ENCODE measurements at places on chromosomes 1 and 21. TPM values are rescaled to one million over a fixed set of nuclear protein-coding genes. Genes with fewer than 3 reads are reported as not detected.

Gene TNFRSF9
- 3.0 TPM for total RNA-seq

Gene SMPDL3B
- total RNA-seq: 1.1 TPM

Gene LEPR
- total RNA-seq: 2.8 TPM

Gene JAM2
- total RNA-seq: not detected

Gene C1orf56
- total RNA-seq: 6.7 TPM

Gene NBPF4
- total RNA-seq: 0.18 TPM

Gene FAM177B
- not detected for total RNA-seq

Gene TBX15
- 0.02 TPM for total RNA-seq

Gene CCDC17
- total RNA-seq: 0.48 TPM

Gene DNAJC6
- total RNA-seq: 4.7 TPM

Gene SDC3
- 7.2 TPM for total RNA-seq

Gene OR2L2
- total RNA-seq: not detected

Gene USH2A
- not detected for total RNA-seq

Gene RAB25
- total RNA-seq: not detected

Gene IVL
- total RNA-seq: 0.06 TPM

Gene BLACAT1
- total RNA-seq: not detected

Gene OLFML2B
- total RNA-seq: 0.47 TPM

Gene MRPL37
- 91.3 TPM for total RNA-seq

Gene CD84
- not detected for total RNA-seq

Gene UBE2U
- total RNA-seq: not detected

Gene DPT
- not detected for total RNA-seq

Gene COL6A2
- 14.9 TPM for total RNA-seq

Gene NPHS2
- not detected for total RNA-seq

Gene LHX8
- total RNA-seq: 1.2 TPM

Gene LAMC1
- total RNA-seq: 128 TPM

Gene TMPRSS15
- total RNA-seq: not detected

Gene NEGR1
- total RNA-seq: not detected

Gene GJB4
- 0.13 TPM for total RNA-seq

Gene LCE3E
- not detected for total RNA-seq

Gene PSRC1
- total RNA-seq: 25.9 TPM

Gene HPDL
- total RNA-seq: 5.0 TPM

Gene ISG20L2
- 44.0 TPM for total RNA-seq

Gene SASS6
- total RNA-seq: 4.1 TPM

Gene ADCY10
- 0.07 TPM for total RNA-seq

Gene ANKRD65
- total RNA-seq: 0.04 TPM

Gene PRR9
- not detected for total RNA-seq

Gene SHISA4
- total RNA-seq: 17.9 TPM

Gene TBX19
- total RNA-seq: 0.83 TPM

Gene THEM5
- not detected for total RNA-seq

Gene DRAXIN
- 0.08 TPM for total RNA-seq

Gene VCAM1
- total RNA-seq: 0.08 TPM

Gene OLIG2
- total RNA-seq: not detected

Gene ZNF648
- not detected for total RNA-seq

Gene AK5
- 6.9 TPM for total RNA-seq

Gene TDRD5
- 0.06 TPM for total RNA-seq

Gene KLHDC9
- total RNA-seq: 2.2 TPM

Gene C8B
- not detected for total RNA-seq

Gene PAQR7
- total RNA-seq: 5.3 TPM

All from A549 treated with CORT108297 at 1 μM for 4 hours (cell line).